ENCODE measurements at places on chromosomes 5 and 9.

- no peak for DNase-seq
Measured at GRCh38 chr5:154570572-154571324, 92.7 kb upstream of the HAND1 start.

DNA sequence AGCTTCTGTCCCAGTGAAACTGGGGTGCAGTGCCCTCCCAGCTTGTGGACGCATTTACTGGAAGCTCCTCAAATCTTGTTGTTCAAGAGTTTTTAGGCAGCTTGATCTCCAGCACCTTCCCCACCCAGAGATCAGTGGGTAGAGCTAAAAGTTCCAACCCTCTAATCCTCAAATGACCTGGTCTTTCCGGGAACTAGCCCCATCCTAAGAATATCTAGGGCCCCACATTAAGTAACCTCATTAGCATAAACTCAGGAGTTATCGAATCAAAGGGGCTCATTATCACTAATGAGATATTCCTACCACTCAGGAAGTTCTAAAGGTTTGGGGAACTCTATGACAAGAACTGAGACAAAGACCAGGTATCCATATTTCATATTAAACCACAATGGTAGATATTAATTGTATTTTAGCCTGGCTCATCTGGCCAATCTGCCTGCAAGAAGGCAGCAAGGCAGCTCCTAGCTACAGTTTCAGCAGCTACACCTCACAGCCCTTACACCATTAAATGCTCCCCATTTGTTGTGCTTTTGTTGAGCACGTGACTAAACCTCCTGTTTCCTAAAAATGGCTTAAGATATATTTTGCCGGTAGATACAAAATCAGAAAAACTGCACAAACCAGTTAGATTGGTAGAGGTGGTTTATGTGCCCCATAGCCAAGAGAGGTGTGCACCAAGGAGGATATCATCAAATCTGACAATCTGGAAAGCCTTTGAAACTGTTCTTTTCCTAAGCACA lies 24.6 kb upstream of the SLC22A5 start:
- no peak for DNase-seq

GRCh38 chr9:134189470-134190231 lies 25.3 kb upstream of the RNU6ATAC start:
- DNase-seq = peak; percentile 38

GRCh38 chr5:3258050-3258449 lies 337.6 kb upstream of the IRX1 start:
- DNase-seq = no peak

DNA sequence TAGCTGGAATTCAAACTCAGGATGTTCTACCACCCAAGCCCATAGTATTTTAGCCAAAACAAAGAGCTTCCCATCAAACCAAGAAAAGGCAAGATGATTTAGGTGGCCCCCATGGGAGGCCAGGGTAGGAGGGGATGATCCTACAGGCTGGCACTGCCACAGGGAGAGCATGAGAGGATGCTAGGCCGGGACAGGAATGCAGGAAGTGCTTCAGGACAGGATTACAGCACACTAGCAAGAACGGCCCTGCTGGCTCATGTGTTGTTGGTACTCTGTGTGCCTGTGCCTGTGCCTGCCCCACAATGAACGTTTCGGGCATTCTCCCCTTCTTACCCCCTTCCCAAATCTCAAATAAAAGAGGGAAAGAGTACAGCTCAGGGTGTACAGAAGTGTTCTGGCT lies 110.7 kb upstream of the TRIM32 start:
- no peak for DNase-seq

- DNase-seq = no peak
Measured at GRCh38 chr9:124019771-124020519, 8.4 kb downstream of the LHX2 start.

DNA sequence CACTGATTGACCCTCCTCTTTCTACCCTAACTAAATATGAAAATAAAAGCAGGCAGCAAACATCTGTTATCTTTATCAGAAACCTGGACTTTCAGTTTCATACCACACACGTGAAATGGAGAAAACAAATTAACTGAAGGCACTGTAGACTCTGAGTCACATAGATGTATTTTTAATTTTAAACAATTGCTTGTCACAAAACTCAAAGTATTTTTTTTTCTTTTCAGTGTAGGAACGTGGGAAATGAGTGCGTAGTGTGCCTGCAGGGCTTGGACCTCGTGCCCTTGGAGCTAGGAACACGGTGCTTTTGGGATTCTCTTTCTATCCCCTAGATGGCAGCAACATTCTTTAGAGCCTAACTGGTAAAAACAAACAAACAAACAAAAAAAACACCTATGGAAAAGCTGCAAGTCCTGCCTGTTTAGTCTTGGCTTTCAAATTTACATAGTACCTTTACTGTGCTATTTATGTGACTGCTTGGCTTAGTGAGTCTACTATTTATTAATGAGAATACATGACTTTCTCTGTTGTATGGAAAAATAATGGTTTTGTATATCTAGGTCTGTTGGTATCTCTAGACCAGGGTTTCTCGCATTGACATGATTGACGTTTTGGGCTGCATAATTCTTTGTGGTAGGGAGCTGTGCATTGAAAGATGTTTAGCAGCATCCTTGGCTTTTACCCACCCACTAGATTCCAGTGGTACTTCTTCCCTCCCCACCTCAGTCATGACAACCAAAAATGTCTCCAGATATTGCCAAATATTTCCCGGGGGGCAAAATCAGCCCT lies 16.8 kb upstream of the ACTBL2 start:
- no peak for DNase-seq

- no peak for DNase-seq
Measured at GRCh38 chr9:98793031-98793430, 3.3 kb downstream of the ANKS6 start.

GRCh38 chr9:112212926-112213325 lies 37.8 kb upstream of the SUSD1 start:
- no peak for DNase-seq

- no peak for DNase-seq
Measured at GRCh38 chr5:108379722-108380530, 2.0 kb downstream of the FBXL17 start.

DNA sequence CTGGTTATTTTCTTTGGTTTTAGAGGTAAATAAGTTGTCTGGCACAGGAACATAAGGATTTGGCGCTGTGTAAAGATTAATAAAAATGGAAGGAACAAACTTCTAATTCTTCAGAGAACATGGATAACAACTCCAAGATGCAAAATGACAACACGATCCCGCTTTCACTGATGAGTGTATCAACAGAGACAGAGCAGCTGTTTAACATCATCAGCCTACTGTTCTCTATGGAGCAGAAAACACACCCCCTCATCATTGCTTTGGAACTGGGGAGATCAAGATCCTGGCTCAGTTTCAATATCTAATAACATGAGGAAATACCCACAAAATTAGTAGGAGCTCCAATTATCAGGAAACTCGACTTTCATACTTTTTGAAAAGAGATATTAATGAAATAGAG lies 8.3 kb upstream of the GAS1 start:
- DNase-seq = no peak

Measured in left ventricle myocardium superior (tissue), 1 donor.